ENCODE measurements at places on chromosomes 2 and 18. TPM values are rescaled to one million over a fixed set of nuclear protein-coding genes. Genes with fewer than 3 reads are reported as not detected.
A peak's percentile ranks its signal among the peaks of the same experiment; 100 is the strongest.

GRCh38 chr2:20588918-20589871, 61.7 kb downstream of the HS1BP3 start:
- no peak for DNase-seq

DNA sequence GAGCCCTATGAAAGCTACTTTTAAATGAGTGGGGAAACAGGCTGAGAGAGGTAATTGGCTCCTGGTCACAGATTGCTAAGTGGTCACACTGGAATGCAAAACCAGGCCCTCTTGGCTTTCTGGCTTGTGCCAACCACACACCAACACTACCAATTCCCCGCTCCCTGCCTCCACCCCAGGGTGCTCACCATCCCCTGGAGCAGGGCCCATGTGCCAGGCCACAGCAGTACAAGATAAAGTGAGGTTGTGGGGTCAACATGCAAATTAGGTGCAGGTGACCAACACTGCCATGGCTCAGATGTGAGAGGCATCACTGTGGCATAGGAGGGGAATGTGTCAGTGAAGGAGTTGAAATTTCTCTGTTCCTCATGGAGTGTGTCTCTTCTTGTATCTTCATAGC, 312.5 kb downstream of the MYCN start:
- DNase-seq, result no peak

- DNase-seq, result no peak
Measured at GRCh38 chr2:72006188-72006736, 141.4 kb downstream of the CYP26B1 start.

DNA sequence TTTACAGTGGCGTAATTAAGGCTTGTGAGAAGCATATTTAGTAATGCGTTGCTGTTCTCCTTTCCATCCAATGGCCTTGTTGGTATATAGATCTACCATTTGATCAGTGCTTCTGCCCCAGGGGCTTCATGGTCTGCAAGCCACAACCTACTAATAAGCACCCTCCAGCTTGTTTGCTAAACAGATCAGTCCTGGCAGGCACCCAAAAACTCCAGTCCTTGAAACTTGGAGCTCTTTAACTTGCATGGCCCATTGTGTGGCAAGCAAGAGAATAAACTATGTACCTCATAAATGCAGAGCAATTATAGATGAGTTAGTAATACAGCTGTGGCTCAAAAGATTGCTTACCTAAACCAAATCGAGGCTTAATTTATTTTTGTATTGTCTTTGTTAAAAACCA, 158.5 kb downstream of the FTCDNL1 start:
- peak; percentile 44 for DNase-seq

GRCh38 chr2:9310377-9310776, 103.8 kb downstream of the ASAP2 start:
- DNase-seq, result no peak

- DNase-seq, result peak; percentile 82
Measured at GRCh38 chr18:37270038-37270665, 295.4 kb downstream of the CELF4 start.

- no peak for DNase-seq
Measured at GRCh38 chr2:73933194-73933593, 6.5 kb downstream of the DGUOK start.

DNA sequence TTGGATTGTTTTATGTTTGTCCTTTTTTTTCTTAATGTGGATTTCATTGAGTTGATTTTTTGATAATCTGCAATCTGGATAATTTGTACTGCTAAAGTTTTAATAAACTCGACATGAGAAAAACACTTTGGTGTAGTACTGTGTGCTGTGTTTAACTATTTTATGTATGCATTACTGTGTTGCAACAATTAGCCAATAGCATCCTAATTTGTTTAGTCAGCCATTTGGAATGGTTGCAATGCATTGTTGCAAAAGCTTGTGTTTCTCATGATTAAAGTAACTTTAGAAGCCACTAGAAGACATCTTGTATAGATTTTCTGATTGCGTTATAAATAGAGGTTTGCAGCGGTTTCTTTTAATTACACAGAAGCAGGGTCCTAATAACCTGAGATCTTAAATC, 53.5 kb downstream of the PPIG start:
- no peak for DNase-seq

- no peak for DNase-seq
Measured at GRCh38 chr2:24054366-24055010, 4.9 kb downstream of the FKBP1B start.

DNA sequence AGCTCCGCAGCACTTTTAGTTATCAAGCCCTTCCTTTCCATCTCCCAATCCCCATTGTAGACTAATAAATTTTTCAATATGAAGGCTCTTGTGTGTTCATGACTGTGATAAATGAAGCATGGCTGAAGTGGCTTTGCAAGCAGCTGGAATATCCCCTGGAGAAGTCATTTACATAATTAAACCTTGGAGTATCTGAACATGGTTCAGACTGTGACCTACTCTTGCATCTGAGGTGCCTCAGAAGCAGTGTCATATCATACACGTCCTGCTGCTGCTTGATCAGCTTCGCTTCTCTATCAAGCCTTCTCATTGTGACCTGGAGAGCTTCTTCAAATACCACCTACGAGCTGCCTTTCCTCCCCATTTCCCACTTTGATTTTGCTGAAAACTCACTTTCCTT, 48.4 kb upstream of the ZNF397 start:
- no peak for DNase-seq

DNA sequence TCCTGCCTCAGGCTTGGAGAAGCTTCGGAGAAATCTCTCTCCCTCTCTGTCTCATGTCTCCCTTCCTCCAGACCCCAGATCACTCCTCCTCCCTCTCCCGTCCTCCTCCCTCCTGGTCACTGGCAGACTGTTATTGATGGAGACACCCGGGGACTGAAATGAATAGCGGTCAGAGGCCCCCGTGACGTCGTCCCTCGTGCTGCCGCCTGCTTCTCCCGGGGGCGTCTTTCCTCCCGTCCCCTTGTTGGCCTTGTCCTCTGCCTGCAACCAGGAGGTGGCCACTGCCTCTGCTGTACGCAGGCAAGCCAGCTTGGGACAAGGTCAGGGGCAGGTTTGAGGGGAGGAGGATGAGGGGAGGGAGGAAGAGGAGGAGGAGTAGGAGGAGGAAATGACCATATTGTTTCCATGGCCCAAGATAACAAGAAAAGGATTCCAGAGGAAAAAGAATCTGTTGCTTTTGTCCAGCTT, 78.2 kb downstream of the CELF4 start:
- peak; percentile 40 for DNase-seq

GRCh38 chr18:8899000-8899399, 193.6 kb downstream of the MTCL1 start:
- no peak for DNase-seq

DNA sequence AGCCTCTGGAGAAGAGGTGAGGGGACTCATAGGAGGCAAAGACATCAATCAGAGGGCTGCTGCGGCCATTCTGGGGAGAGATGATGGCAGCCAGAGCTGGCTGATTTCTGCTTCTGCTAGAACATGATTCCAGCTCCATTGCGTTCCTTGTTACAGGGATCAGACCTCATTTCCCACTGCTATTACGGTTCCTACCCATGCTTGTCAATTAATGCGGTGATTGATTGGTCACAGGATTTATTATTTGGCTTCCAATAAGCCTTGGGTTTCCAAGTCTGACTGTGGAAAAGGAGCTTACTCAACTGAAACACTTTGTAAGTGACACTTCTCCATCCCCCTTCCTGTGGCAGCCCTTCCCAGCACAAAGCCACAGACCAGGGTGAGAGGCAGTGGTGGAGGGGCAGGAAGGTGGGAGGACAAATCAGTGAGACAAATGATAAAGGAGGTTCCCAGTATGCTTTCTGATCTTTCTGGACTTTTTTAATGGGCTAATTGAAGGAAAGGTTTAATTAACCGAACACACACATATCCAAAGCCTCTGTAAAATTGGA, 26.8 kb upstream of the CTLA4 start:
- no peak for DNase-seq

DNA sequence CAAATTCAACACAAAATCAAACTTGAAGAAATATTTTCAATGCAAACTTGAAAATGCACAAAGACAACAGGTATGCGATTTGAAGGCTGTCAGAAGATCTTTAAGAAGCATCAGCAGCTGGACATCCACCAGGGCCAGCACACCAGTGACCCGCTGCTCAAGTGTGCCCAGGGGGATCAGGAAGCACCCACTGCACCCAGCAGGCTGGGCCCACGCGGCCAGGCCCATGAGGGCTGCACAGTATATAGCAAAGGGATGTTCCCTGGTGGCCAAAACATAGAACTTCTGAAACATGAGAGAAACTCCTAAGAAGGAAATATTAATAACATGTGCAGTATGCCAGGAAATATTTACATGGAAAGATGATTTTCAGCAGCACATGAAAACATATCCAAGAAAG, 25.0 kb downstream of the WDFY1 start:
- no peak for DNase-seq

- DNase-seq, result no peak
Measured at GRCh38 chr2:239370403-239370802, 30.4 kb downstream of the HDAC4 start.

DNA sequence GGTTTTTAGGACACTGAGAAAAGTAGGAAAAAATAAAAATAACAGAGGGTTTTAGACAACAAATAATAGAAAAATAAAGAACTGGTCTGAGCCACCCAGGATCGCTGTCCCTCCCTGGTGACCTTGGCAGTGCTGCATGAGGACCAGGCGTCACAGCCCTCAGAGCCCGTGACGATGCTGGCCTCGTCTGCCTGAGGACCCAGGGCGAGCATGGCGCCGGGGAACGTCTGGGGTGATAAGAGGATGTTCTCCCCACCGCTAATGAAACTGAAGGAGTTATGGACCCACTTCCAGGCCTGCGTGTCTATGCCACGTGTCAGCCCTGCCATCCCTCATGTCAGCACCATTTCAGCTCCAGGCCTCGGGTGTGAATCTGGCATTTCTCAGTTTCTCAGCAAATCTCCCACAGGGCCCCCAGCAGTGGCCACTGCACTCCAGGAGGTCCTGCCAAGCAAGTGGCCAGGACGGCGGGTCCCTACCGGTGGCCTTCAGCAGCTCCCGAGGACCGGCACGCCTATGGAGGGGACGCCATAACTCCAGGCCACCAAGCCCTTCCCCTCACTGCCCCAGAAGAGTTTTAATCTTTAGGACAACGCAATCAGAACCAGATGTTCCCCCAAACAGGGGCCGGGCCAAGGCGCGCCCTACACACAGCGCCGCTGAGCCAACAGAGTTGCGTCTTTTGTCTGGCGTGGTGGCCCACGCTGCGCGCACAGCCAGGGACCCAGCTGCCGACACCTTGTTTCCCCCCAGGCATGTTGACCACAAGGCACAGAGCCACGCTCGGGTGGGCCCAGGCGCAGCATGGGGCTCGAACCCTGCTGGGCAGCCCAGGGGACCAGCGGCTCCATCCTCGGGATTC, 179.7 kb downstream of the TWIST2 start:
- no peak for DNase-seq

- no peak for DNase-seq
Measured at GRCh38 chr2:41992056-41992642, 55.7 kb upstream of the PKDCC start.

GRCh38 chr2:239436669-239437335, 36.0 kb upstream of the HDAC4 start:
- no peak for DNase-seq

DNA sequence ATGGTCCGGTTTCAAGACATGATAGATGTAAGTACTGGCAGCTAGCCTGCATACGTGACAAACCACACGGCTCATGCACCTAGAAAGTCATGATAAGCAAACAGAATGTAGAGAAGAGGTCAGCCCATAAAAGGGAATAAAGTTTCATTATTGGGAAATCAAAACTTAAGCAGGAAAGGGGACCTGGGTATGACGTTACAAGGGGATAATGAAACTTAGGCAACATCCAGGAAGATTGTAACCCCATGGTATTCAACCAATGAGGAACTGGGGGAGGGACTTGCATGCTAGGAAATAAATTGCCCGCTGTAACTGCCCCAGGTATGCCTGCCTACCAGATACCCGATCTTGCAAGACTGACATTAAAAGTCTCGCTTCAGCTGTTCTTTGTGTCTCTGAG, 1679.0 kb downstream of the SUCLG1 start:
- no peak for DNase-seq

GRCh38 chr2:229869226-229869625, 52.6 kb downstream of the TRIP12 start:
- no peak for DNase-seq

DNA sequence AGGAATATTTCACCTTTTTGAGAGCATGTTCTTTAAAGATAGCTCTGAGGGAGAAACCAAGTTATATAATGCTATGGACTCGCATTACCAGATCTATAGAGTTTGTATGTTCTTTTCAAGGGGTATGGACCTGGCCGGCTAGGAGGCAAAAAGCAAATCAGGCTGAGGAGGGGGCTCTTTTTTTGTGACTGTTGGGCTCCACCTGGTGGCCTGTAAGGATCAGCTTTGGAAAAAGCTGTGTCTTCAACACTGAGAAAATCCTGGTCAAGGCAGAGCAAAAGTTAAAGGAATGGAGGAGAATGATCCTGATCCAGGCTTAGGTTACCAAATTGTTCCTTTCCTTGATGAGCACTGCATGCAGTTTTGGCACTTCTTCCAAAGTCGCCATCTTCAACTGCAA, 180.5 kb downstream of the DIS3L2 start:
- DNase-seq, result peak; percentile 32

DNA sequence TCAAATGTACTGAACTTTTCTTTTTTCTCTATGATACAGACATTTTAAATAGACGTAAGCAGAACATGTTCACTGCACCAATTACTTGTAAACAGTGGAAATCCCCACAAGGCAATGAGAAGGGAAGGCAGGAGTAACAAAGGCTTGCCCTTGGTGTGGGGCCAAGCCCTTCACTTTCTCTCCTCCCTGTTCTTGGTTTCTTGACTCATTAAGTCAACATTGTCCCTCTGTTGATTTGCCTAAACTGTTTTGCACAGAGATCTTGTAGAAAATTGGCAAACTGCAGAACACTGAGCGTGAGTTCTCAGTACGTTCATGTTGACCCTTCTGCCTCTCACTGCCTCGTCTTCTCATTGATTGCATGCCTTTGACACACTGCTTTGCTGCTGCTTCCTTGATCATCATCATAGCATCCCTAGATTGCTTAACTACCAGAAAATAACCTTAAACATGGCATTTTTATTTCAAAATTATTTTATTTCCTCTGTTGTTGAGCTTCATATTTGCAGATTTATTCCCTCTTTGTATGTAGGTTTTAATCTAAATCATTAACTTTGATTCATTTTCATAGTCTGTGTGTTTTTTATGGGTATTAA, 257.7 kb downstream of the PTGR3 start:
- peak; percentile 62 for DNase-seq

Gene CCDC74B
- total RNA-seq, result 72.6 TPM

Gene RESP18
- not detected for total RNA-seq

Gene ERICH2
- total RNA-seq, result 36.5 TPM

Gene OTOS
- 1.5 TPM for total RNA-seq

Gene ADD2
- 6.1 TPM for total RNA-seq

Gene WNT10A
- 2.5 TPM for total RNA-seq

Gene SPATA3
- 127 TPM for total RNA-seq

Gene CABYR
- total RNA-seq, result 451 TPM

Gene TCF23
- total RNA-seq, result 5.5 TPM
